AG10803 (cell line): ENCODE measurements at places on chromosomes 16 and 17.

GRCh38 chr16:77675464-77676324 is 46.6 kb upstream of the NUDT7 start:
- DNase-seq, result peak; percentile 75

DNA sequence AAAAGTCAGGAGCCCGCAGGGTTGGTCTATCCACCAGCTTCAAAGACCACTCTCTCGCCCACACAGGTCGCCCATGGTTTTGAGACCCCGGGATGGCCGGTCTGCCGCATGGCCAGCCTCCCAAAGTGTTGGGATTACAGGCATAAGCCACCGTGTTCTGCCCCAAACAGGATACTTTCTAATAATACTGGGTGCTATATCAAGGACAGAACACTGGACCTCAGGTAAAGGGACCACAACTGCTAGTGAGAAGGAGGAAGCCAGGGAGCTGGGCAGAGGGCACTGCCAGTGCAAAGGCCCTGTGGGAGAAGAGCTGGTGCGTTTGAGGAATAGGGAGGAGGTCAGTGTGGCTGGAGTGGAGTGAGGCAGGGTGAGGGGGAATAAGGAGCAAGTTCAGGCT is 34.1 kb downstream of the IL21R start:
- no peak for DNase-seq

DNA sequence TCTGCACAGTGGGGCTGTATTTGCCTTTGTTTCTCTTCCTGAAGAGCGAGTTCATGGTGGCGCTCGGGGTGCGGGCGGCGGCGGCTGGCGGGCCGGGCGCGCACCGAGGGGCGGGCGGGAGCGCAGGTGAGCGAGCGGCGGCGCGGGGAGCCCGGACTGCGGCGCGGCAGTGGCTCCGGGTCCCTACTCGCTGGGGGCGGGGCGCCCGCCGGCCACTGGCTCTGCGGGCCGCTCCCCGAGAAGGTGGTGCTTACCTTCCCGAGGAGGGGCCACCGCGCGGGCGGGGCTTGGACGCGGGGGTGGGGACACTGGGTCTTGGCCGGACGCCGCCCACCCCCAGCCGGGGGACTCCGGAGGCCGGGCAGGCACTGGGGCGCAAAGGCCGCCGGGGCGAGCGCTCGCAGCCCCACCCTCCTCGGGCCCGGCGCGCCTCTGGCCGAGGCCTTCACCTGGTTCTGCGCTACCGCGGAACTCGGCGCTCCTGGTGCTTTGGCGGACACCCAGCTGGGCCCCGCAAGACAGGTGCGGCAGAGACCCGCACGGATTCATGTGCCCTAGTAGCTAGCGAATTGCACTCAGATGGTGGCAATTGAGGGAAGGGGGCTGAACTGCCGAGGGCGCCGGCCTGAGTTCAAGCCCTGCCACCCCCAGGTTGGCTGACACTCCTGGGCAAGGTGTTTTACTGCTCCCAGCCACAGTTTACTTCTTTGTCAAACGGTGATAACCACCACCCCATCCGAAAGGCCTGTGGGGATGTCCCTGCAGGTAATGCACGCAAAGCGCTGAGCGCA is at the start of gene PPL:
TSS of gene PPL (minus strand) at position 158 of the 791 bp plus-strand sequence. CDS start at position 55, 103 bp downstream.
- DNase-seq, result no peak

GRCh38 chr16:80948886-80949493 is 57.7 kb downstream of the CMC2 start:
- peak; percentile 47 for DNase-seq

DNA sequence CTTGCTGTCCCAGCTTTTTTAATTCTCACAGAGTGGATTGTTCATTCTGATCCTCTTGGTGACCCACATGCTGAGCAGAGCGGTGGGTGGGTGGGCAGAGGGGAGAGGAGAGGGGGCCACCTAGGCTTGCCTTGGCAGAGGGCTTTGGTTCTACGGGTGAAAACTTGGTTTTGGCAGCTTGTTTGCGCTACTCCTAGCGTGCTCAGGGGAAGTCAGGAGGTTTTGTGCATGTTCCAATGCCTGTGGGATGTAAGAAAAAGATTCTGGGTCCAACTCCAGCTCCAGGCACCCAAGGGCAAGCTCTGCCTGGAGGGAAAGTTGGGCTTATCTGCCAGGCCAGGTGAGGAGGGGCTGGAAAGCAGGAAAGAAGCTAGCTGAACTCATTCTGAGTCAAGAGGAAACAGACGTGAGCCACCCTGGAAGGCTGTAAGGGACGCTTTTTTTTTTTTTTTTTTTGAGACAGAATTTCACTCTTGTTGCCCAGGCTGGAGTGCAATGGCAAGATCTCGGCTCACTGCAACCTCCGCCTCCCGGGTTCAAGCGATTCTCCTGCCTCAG is 169.1 kb downstream of the WSCD1 start:
- no peak for DNase-seq

- DNase-seq, result no peak
Observed at GRCh38 chr17:80356231-80356856, 58.6 kb upstream of the ENDOV start.

- DNase-seq, result no peak
Observed at GRCh38 chr17:28043741-28044140, 1.3 kb downstream of the NLK start.

DNA sequence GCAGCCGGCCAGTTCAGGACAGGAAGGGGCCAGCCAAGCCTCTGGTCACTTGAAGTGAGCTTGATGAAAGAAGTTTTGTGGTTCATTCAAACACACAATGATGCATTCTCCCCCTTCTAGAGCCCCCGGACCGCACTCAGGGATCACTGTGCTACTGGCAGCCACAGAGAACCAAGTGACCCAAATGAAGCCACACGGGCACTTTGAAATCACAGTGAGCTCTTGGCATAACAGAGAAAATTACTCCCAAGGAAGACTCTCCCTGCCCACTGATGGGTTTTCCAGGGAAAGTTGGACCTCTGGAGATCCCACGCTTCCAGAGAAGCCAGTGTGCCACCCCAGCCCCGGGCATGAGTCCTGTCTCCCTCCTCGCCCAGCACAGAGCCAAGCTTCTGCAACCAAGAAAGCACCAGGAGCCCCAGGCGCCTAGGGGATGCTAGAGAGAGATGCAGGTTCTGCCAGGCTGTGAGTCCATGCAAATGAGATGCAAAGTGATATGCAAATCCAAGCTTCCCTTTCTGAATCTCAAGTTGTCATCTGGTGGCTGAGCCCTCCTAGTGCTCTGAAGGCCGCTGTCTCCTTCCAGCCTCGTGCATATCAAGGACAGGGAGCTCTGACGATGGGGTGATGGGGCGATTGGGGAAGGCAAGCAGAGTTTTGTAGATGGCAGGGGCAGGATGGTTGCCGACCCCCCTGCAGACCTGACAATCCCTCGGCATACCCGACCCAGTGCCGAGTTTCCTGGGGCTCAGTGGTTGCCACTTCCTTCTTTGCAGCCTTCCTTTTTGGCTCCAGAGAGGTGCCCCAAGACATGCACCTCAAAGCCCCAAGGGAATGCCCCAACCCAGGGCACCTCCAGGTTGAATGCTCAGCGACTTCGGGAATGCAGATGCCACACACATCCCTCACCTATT is 59.7 kb upstream of the TNRC6C start:
- no peak for DNase-seq

DNA sequence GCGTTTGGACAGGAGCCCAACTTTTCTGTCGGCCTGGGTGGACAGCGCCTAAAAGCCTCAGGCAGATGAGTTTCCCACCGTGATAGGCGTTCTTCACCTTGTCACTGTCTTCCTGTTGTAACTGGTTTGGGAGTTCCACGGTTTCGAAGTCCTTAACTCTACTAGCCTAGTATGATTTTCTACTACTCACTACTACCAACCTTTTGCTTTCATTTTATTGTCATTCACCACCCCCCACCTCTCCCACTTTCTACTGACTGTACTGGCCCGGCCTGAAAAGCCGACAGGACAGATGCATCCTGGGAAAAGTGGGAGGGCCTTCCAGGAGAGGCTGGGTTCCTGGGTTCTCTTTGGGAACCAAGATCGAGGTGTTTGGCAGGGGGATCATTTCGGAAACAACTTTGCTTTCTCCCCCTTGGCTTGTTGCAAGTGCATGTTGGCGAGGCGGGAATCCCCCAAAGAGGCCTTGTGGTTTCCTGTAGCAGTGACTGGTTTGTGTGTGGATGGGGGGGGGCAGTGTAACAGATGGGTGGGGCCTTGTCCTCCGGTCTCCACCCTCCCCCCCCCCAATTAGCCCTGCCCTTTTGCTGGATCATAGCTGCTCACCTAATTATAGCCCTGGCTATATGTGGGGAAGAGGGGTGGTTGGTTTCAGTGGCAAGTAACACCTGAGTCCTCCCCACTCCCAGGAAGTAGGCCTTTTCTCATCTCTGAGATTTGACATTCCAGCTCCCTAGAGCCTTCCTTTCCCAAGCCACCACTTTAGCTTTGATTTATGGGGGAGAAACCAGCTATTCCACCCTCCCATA is 1.4 kb downstream of the EIF5A start:
- peak; percentile 77 for DNase-seq

- DNase-seq, result no peak
Observed at GRCh38 chr16:10752843-10753523, 9.3 kb downstream of the NUBP1 start.

DNA sequence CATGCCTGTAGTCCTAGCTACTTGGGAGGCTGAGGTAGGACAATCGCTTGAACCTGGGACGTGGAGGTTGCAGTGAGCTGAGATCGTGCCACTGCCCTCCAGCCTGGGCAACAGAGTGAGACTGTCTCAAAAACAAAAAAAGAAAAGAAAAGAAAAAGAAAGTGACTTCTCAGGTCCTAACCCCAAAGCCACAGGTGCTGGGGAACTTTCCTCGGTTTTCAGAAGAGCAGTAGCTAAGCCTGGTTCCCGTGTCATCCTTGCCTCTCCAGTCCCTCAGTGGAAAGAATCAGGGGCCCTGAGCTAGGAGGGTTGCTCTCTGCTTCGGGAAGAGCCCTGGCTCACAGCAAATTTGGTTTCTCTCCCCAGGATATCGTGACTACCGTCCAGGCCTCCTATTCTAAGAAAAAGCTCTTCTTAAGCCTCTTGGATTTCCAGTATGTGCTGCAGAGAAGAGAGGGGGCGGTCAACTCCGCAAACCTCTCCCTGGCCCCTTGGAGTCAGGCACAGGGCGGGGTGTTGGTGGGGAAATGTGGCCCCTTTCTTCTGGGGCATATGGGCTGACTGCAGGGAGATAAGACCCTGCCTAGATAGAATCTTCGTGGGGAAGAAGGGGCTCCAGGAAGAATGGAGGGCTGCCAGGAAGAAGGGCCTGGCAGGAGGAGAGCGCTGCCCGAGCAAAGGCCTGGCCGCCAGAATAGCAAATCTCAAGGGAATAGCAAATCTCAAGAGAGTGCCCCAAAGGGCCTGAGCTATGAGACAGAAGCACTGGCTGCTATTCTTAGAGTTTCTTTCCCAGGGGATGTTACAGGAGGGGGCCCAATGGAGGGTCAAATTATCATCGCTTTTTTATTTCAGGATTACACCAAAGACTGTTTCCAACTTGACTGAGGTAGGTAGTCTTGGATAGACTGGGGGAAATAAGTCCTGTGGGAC is 8.3 kb upstream of the NLRC5 start:
- DNase-seq, result no peak
